ENCODE measurements at places on chromosomes 11 and 22.

DNA sequence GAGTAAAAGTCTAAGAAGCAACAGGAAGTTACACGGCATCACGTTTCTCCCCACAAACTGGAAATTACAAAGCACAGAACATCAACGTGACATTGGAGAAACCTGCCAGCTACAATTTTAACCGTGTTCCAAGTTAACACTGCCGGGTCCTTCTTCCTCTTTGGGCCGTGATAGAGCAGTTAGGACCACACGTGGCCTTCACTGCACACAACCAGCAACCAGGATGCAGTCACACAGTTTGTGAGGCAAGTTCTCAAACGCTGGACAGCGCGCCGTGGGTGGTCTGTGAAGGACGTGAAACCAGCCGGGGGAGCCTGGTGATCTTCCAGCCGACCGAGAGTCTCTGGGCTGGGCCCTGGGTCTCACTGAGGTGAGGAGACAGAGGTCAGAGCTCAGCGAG, 14.6 kb downstream of the C11orf21 start:
- DNase-seq, result no peak

- peak; percentile 16 for DNase-seq
These were observed 13.9 kb downstream of the ACP2 start for GRCh38 chr11:47234669-47235100.

GRCh38 chr22:29030016-29030617, 31.5 kb downstream of the C22orf31 start:
- DNase-seq, result no peak

DNA sequence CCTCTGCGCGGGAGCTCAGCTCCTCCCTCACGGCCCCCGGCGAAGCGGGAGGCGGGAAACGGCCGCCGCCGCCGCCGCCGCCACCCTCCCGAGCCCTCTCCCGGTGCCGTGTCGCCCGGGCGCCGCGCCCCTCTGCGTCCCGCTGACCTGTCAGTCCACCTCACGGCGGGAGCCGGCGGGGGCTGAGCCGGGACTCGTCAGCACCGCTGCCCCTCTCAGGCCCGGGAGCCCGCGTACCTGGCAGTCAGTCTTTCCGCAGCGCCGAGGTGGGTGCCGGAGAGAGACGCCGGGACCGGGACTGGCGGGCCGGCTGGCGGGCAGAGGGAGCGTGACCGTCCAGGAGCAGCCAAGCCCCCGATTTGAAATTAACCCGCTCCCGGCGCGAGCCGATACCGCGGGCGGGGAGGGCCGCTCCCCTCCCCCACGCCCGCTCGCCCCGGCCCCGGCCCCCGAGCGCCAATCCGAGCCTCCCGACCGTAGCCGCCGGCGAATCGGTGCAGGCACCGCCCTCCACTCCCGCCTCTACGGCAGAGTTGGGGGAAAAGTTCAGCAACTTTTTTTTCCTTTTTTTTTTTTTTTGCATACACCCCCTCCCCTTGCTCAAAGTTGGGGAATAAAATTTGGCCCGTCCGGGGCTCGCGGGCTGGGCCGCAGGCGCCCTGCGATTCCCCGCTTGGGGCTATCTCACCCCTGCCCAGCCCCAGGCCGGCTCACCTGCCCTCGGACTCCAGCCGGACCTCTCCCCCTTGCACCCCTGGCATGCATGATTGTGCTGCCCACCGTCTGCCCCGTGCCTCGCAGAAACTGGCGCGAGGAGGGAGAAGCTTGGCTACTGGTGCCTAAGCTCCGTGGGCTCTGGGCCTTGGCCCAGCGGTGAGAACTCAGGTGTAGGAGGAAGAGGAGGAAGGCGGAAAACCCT, 774 bp upstream of the E2F8 start:
- DNase-seq, result no peak

DNA sequence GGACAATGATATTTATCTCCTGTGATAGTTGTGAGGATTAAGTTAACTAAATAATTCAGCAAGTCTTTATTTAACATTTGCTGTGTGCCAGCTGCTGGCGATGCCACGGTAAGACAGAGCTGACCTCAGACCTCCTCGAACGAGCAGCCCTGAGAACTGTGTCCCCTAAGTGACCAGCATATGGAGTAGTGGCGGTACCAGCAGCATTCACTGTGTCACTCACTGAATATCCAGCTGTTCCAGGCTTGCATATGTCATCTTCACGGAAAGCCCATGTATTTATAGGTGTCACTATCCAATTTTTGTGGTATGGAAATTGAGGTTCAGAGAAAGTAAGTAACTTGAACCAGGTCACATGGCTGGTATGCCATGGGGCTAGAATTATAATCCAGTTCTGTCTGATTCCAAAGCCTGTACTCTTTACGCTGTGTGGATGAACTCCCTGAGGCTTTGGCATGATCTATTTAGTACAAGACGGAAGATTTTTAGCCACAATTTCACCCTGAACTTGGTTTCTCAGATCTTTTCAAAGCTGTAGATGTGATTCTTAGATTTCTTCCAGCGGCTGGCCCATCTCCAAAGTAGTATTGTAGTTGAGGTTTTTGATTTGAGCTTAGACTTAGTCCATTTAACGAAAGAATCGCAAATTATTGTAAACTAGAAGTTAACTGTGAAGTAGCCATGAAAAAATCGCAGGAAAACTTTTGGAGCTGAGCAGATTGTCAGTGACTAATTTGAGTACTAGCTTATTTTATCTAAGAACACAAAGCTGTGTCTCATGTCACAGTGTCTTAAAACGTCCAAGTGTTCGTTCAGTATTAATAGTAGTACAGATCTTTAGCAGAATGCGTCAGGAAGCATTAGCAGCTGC, 49.4 kb upstream of the MYO18B start:
- DNase-seq, result no peak

Measured in activated T-cell treated with anti-CD3 and anti-CD28 coated beads for 4 hours (primary cell).